Non-pigmented ciliary epithelial cell (primary cell): ENCODE measurements at places on chromosomes 5 and 9.

DNA sequence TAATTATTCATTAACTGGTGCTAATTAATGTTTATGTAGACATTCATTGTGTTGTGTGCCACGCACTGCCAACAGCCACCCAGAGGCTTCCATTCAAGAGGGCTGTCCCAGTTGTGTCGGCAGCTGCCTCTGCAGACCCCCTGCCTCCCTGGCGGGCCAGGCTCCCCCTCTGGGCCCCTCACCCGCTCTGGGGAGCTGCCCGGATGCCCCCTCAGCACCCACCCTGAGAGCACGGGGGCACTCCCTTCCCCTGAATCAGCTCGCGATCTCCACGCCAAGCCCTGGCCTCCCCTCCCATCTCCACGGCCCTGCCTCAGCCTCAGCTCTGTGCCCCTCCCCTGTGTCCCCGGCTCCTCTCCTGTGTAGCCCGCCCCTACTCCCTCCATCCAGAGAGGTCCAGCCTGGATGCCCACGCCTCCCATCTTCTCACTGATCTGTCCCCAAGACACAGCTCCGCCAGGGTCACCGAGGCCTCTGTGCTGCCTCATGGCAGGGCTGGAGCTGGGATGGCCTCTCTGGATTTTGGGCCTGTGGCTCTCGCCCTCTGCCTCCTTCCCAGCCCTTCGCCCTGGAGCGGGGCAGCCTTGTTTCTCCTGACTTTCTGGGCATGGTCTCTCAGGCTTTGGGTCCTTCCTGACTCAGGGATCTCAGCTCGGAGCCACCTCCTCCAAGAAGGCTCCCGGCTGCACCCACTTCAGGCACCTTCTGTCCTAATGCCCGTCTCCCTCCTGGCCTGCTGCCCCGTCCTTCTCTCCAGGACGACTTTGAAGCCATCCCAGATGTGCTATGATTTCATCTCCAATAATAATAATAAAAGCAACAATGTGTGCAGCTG lies 16.0 kb upstream of the SLC9A3 start:
- no peak for DNase-seq

GRCh38 chr9:137449081-137449844 lies 8.1 kb upstream of the ENTPD8 start:
- DNase-seq = no peak

DNA sequence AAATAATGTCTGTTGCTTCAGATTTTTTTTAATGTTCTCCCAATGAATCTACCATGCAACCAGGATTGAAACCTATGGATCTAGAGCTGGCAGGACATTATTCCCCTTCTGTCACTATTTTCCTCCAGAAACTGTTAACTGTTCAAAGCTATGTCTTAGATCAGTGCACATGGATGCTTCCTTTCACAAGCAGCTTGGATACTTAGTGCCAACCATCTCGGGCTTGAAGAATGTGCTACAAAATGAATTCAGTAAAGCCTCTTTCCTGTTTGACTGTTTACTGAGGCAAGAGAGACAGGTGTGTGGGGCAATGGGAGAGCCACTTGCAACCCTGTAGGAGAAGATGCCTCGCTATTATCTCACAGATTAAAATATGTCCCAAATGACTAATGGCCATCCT lies 774.8 kb downstream of the KCTD16 start:
- no peak for DNase-seq

GRCh38 chr9:112925058-112925641 lies 34.5 kb upstream of the SLC46A2 start:
- DNase-seq = no peak

GRCh38 chr5:173318881-173319620 lies 9.2 kb downstream of the STC2 start:
- no peak for DNase-seq

GRCh38 chr5:40775085-40775845 lies 19.5 kb upstream of the TTC33 start:
- DNase-seq = no peak

GRCh38 chr9:127066851-127067136 lies 55.6 kb downstream of the ANGPTL2 start:
- no peak for DNase-seq
